CD4-positive, alpha-beta T cell treated with Interleukin-4 for 4 hours (primary cell): ENCODE measurements at places on chromosomes 2 and 18.
A peak's percentile ranks its signal among the peaks of the same experiment; 100 is the strongest.

GRCh38 chr2:65019010-65019409, 29.8 kb downstream of the SLC1A4 start:
- DNase-seq: no peak

- DNase-seq: no peak
Measured at GRCh38 chr2:121151311-121152109, 133.5 kb downstream of the TFCP2L1 start.

- DNase-seq: no peak
Measured at GRCh38 chr2:64905338-64906024, 83.7 kb upstream of the SLC1A4 start.

DNA sequence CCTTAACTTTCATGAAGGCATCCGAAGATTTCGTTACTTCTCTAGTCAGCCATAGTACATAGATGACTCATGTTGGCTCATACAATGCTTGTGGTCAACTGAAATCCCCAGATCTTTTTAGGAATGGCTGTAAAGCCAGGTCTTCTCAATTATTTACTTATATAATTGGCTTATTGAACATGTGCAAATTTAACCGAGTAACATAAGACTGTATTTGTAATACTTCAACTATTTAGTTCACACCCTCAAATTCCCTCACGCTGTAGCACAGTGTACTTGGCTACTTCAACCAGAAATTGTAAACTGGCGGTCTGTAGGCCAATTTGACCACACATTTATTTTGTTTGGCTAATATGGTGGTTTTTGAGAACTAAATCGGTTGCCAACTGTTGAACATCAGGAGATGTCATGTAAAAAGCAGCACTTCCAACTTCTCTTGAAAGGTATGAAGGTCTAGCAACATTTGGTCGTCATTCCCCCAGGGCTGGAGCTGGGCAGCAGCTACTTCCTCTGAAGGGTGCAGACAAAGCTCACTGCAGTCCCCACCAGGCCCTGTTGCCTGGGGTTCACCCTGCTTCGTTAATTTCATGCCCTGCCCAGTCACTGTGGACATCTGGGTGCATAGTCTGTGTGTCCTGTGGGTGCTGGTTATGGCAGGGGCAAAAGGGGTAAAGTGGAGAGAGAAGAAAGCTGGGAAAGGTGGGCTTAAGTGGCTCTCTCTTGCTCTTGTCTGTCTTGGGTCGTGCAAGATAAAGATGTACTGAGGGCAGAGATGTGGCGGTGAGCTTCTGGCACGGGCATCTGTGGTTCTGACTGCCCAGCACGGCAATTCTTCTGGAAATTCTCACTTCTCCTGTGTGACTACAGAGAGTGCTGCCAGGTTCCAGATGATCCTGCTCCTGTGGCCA, 3.2 kb upstream of the SH3RF3 start:
- no peak for DNase-seq

GRCh38 chr2:197297772-197298318, 12.7 kb downstream of the ANKRD44 start:
- no peak for DNase-seq

DNA sequence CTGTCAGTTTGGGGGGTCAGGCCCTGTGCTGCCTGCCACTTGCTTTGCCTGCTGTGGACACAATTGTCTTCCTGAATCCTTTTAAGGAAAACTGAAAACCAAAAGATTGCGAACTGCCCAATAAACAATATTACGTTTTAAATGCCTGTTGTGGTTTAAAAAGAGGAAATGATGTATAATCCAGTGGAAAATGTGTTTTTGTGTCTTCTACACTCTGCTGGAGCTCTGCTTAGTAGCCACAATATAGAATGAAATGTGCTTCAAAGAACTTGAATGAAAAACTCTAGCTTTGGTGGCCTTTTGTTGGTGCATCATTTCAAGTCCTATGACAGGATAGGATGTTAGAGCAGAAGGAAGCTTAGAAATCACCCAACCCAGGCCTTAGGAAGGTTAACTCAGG, 23.2 kb upstream of the CABYR start:
- no peak for DNase-seq

- DNase-seq: no peak
Measured at GRCh38 chr2:241560883-241561474, 2.4 kb downstream of the BOK start.

DNA sequence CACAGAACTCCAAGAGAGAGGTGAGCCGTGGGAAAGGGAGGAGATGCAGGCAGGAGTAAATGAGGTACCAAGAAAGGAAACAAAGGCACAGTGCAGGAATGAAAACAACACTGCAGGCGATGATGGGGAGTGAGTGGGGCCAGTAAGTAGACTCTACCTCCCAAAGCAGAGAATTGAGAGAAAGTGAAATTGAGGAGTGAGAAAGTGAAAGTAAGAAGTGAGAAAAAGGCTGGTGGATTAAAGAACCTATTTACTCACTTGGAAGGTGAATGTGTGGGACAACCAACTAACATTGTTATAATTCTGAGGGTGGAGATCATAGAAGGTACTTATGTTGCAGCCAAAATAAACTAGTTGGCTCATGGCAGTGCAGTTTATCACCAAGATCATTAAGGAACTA, 193.1 kb upstream of the TMEM200C start:
- DNase-seq: no peak

DNA sequence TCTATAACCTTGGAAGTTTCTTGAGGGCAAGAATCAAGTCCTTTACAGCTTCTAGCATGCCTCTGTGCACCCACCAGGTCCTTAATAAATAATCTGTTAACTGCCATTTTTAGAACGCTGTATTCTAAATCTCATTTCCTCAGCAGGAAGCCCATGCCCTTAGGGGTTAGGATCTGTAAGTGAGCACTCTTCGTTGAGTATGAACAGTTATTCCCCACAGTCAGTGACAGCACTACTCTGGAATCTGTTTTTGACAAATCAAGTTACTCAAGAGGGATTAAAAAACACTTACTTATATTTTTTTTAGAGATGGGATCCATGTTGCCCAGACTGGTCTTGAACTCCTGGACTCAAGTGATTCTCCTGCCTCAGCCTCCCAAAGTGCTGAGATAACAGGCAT, 14.6 kb downstream of the PAIP2B start:
- no peak for DNase-seq

GRCh38 chr18:50099725-50100407, 95.1 kb downstream of the MYO5B start:
- no peak for DNase-seq

- DNase-seq: peak; percentile 77
Measured at GRCh38 chr2:237432484-237433092, 18.6 kb upstream of the COL6A3 start.
